MCF 10A (cell line): ENCODE measurements at places on chromosomes 11 and 22.
A peak's percentile ranks its signal among the peaks of the same experiment; 100 is the strongest.

- peak; percentile 60 for DNase-seq
These were observed 518 bp upstream of the CHRM1 start for GRCh38 chr11:62921573-62922188.

DNA sequence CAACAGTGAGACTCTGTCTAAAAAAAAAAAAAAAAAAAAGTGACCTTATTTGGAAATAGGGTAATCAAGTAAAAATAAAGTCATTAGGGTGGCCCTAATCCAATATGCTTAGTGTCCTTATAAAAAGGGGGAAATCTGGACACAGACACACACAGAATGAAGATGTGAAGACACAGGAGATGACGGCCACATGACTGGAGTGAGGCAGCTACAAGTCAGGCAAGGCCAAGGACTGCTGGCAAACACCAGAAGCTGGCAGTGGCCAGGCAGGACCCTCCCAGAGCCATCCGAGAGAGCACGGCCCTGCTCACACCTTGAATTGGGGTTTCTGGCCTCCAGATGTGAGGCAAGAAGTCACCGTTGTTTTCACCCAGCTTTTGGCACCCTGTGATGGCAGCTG is 28.6 kb downstream of the LRFN4 start:
- DNase-seq, result no peak

- DNase-seq, result no peak
These were observed 133.9 kb downstream of the WNT7B start for GRCh38 chr22:45843031-45843430.

GRCh38 chr11:73480677-73481076 is 104.5 kb downstream of the RELT start:
- DNase-seq, result peak; percentile 5

DNA sequence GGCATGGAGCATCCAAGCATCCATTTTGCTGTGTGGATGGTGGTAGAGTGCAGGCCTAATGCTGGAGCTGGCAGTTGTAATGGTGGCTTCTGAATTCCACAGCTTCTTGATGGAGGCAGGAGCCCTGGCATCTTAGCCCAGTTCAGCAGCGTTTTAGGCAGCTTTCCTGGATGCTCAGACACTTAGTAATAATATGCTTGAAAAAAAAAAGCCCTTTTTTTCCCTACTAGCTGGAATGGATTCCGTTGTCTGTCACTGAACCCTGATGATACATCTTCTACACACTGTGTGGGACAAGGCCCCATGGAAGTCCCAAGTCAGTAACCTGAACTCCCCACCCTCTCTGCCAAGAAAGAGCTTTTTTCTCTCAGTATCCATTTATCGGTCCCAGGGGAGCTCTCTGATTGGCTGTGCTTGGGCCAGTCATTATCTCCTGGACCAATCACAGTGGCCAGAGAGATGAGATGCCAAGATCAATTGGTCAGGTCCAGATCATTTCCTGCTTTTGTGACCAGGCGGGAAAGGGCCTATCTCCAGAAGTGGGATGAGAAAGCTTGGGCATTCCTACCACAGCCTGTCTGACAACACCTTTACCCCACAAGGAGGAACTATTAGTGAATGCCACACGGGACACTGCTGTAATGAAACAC is 34.2 kb downstream of the MCM5 start:
- DNase-seq, result no peak

- DNase-seq, result peak; percentile 71
These were observed 28.0 kb downstream of the ZC3H12C start for GRCh38 chr11:110121204-110121603.

DNA sequence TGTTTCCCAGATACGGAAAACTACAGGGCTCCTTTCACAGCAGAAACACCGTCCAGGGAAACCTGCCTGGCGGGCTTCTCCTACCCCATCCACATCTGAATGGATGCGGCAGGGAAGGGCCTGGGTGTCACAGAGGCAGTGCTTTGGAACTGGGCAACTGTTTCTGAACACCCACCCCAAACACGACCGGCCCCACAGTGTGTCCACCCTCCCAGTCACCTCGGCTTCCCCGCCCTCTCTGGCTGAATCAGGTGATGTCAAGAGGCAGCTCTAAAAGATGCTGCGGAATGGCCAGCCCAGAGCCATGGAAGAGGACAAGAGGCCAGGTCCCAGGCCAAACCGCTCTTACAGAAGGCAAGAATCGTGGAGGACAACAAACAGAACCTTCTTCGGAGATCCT is 22.0 kb downstream of the IFT27 start:
- DNase-seq, result no peak
